ENCODE measurements at places on chromosomes 5 and 9. TPM values are rescaled to one million over a fixed set of nuclear protein-coding genes. Genes with fewer than 3 reads are reported as not detected.

TXNDC8 gene
- total RNA-seq = not detected

GABRA1 gene
- total RNA-seq = not detected

TAF11L5 gene
- not detected for total RNA-seq

WHRN gene
- 0.15 TPM for total RNA-seq

DTWD2 gene
- 2.0 TPM for total RNA-seq

GPR150 gene
- total RNA-seq = 0.59 TPM

GGTA1 gene
- not detected for total RNA-seq

CAMK2A gene
- 0.45 TPM for total RNA-seq

SLC26A2 gene
- 7.1 TPM for total RNA-seq

MOB3B gene
- total RNA-seq = 0.17 TPM

HINT1 gene
- 244 TPM for total RNA-seq

SPATA31C1 gene
- not detected for total RNA-seq

CDC25C gene
- 29.4 TPM for total RNA-seq

RFESD gene
- 2.2 TPM for total RNA-seq

COL27A1 gene
- total RNA-seq = 4.5 TPM

PLPPR1 gene
- total RNA-seq = not detected

C9orf153 gene
- total RNA-seq = not detected

KCNT1 gene
- total RNA-seq = not detected

SLCO4C1 gene
- 0.50 TPM for total RNA-seq

MPDZ gene
- 13.1 TPM for total RNA-seq

ENTREP1 gene
- not detected for total RNA-seq

NEUROG1 gene
- total RNA-seq = not detected

FOXE1 gene
- total RNA-seq = not detected

DPH7 gene
- 27.7 TPM for total RNA-seq

MRPL22 gene
- 21.2 TPM for total RNA-seq

NR5A1 gene
- not detected for total RNA-seq

TTC39B gene
- 7.9 TPM for total RNA-seq

HTR4 gene
- total RNA-seq = not detected

PLPP7 gene
- total RNA-seq = 3.7 TPM

LRRC26 gene
- not detected for total RNA-seq

IL5 gene
- not detected for total RNA-seq

ARL14EPL gene
- not detected for total RNA-seq

TMEM171 gene
- 3.0 TPM for total RNA-seq

DMRT3 gene
- total RNA-seq = not detected

TAF1L gene
- not detected for total RNA-seq

SHLD3 gene
- total RNA-seq = 1.3 TPM

CCL21 gene
- total RNA-seq = not detected

C5orf52 gene
- not detected for total RNA-seq

KIF20A gene
- 103 TPM for total RNA-seq

C7 gene
- total RNA-seq = 3.0 TPM

MEF2C gene
- 1.9 TPM for total RNA-seq

Measured in bronchus fibroblast of lung (primary cell).